ENCODE measurements at places on chromosomes 2 and 18.

GRCh38 chr2:70241340-70241739 lies 7.1 kb downstream of the TIA1 start:
- DNase-seq = no peak

- DNase-seq = peak; percentile 45
These were observed 11.6 kb upstream of the BOK start for GRCh38 chr2:241546771-241547498.

DNA sequence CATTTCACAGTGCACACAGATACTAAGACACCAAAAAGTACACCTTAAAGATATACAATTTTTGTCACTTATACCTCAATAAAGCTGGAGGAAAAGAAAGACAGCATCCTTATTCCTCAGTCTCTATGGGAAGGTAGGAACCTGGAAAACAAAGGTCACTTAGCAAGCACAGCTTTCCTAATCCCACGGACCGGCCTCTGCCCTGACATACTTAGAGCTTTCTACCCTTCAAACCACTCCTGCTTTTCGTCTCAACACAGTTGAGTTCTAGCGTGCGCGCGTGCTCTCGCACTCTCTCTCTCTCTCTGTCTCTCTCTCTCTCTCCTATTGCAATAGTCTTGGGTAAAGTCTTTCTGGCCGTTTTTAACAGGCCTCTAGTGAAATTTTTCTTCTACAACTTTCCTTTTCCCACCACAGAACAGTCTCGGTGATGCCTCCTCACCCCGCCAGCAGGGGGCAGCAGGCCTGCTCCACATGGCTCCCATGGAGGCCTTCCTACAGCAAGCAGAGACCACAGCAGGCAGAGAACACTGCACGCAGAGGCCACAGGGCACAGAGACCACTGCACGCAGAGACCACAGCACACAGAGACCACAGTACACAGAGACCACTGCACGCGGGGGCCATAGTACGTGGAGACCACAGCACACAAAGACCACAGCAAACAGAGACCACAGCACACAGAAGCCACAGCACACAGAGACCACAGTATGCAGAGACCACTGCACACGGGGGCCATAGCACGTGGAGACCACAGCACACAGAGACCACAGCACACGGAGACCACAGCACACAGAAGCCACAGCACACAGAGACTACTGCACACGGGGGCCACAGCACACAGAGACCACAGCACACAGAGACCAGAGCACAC lies 106.9 kb downstream of the FBXO15 start:
- no peak for DNase-seq

DNA sequence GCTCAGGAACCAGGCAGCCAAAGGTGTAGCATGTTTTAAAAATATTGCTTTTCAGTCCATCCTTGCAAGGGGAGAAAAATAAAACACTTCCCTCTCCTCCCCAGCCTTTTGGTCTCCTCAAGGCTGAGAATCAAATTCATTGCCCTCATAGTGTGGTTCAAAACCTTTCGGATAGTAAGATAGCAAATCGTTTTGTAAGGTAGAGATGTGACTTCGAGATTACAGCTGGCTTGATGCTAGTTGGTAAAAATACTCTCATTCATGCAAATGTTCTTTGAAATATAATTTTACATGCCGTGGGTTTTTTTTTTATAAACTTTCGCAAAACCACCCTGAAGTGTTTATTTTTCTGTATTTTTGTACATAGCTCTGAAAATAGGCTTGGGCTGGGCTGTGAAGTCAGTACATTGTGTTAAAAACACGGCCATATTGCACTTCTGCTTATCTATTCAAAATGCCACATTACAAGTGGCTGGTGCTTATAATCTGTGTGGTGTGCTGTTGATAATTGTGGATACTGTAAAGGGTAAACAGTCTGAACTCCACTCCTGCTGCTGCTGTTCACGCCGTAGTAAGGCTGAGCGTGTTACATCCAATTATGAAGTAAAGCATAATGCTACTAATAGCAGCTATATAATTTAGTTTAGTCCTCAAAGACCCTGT lies 172.0 kb upstream of the SIX3 start:
- no peak for DNase-seq

DNA sequence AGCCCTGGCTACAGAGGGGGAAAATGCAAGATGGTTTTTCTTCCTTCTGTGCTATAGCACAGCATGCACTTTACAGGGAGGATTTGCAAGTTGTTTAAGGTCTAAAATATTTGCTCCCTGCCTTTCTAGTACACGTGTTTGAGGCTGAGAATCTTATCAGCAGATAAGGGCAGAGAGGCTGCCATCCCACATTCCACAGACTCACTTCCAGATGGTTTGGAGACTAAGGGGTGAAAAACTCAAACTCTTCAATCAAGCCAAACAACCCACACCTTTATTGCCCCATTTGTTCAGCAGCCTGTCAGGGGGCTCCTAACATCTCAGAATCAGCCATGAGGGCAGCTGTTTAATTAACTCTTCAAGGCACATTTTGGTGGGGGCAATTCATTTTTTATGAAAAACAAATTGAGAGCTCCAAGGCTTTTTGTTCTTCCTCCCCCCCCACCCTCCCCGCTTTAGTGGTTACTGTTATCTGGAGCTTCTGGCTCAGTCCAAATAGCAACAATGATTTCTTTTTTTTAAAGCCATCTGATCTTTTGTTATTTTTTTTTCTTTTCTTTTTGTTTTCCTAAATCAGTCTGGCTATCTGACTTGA lies 242.6 kb upstream of the NT5C1B start:
- DNase-seq = no peak

Data from stromal cell of bone marrow (primary cell).